ENCODE measurements at places on chromosomes 13 and 19. TPM values are rescaled to one million over a fixed set of nuclear protein-coding genes. Genes with fewer than 3 reads are reported as not detected.

CGB5 gene
- not detected for total RNA-seq

PRR20C gene
- total RNA-seq: not detected

CGB3 gene
- not detected for total RNA-seq

PRODH2 gene
- not detected for total RNA-seq

DOHH gene
- 15.9 TPM for total RNA-seq

Data from smooth muscle cell of trachea (primary cell).